ENCODE measurements at places on chromosomes 4 and X.

DNA sequence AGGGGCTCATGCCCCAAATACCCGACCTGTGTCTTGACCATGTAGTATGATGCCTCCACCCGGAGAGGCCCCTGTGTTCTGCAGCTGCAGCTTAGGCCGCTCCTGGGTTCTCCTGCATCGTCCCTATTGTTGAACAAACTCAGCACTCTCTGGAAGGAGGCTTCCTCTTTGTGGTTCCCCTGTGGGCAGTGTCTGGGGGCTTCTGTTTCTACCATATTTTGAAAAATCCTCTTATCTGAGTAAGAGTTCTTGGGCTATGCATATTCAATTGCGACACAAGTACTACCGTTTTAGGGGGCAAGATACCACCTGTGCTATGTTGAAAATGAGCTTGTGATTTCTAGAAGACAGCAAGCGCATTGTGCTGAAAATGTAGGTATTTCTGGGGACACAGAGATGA lies 276.6 kb downstream of the DHRSX start:
- DNase-seq, result no peak

DNA sequence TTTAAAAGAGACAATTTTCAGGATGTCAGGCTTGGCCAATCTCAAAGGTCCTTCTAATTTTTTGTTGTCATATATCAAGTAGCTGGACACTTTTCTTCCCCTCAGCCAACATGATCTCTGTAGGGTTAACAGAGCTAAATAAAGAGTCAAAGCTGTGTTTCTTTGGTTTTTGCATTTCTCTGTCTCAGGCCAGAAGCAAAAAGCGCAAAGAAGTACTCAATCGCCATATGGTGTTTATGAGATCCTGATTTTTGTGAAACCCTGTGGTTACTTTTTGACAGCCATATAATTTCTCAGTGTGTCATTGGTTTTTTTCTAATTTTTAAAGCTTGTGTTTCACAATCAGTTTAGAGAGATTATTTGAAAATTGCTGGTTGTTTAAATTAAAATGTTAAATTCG lies 111.9 kb downstream of the MAPK10 start:
- no peak for DNase-seq

DNA sequence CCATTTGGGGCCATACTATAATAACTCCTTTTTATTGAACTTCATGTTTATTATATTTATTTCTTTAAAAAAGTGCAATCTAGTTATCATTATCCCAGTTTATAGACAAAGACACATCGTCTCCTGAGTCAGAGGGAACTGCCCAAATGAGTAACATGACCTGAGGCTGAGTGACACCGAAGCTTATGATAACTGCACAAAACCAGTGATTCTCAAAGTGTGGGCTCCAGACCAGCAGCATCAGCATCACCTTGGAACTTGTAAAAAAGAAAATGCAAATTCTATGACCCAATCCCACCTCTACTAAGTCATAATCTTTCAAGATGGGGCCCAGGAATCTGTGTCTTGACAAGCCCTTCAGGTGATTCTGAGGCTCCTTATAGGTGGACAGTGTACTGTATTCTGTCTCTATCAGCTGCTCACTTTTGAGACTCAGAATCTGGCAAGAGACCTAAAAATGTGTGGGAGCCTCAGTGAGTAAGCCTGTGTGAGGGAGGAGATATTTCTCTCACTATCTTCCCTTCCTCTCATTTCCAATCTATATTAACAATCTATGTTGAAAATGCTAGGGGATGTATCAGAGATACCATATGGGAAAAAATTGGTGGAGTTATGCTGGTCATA lies 147.0 kb downstream of the PACRGL start:
- no peak for DNase-seq

GRCh38 chrX:82163701-82164100 lies 961.8 kb downstream of the SH3BGRL start:
- DNase-seq, result no peak

- peak; percentile 45 for DNase-seq
Observed at GRCh38 chr4:22190855-22191254, 242.3 kb upstream of the KCNIP4 start.

DNA sequence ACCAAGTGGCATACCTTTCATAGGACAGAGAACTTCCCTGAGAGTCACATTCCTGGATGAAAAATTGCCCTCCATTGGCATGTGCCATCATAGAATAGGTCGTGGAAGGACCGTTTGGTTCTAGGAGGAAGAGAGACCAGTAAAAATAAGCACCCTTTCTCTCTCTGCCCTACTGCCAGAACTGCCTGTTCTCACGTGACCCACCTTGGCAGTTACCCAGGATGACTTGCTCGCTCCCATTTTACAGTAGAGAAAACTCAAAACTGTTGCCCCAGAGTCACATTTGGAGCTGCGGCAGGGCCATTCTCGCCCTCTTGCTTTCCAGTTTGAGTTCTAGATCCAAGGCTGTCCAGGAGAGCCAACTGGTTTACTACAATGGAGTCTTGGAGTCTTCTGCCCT lies 1.1 kb upstream of the NLGN3 start:
- DNase-seq, result no peak

DNA sequence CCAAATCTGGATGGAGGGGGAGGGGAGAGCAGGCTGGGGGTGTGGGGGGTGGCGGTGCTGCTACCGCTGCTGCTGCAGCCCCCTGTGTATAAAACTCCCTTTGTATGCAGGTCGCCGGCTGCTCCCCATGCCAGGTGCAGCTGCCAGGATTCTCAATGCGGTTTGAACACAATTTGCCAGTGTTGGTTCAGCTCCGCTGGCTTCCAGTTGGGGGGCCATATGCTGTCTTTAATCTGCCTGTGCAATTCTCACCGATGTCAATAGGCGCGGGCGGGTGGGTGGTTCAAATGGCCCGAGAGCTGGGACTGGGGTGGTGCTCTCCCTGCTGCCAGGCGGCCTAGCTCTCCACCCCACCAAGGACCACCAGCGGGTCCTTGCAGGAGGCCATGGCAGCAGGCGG lies 257.6 kb downstream of the BCOR start:
- DNase-seq, result no peak

GRCh38 chr4:88144048-88144447 lies 14.4 kb downstream of the ABCG2 start:
- DNase-seq, result no peak

GRCh38 chrX:12721042-12721441 lies 70.2 kb upstream of the PRPS2 start:
- no peak for DNase-seq

DNA sequence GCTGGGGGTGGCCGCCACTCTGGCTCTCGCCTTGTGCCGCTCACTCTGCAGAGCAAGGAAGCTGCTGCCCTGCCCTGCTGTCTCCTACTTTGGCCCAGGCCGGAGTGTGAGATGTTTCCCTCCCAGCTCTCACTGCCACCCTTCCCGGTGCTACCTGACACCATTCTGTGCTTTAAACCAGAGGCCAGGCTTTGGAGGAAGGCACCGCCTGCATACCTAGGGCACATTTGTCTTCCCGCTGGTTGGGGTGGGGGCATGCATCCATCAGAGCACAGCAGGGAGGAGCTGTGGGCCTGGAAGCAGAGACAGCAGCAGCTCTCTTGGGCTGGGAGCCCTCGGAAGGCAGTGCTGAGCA lies 96.9 kb upstream of the PSAPL1 start:
- no peak for DNase-seq

- no peak for DNase-seq
Observed at GRCh38 chr4:72326692-72327632, 242.1 kb downstream of the ADAMTS3 start.

DNA sequence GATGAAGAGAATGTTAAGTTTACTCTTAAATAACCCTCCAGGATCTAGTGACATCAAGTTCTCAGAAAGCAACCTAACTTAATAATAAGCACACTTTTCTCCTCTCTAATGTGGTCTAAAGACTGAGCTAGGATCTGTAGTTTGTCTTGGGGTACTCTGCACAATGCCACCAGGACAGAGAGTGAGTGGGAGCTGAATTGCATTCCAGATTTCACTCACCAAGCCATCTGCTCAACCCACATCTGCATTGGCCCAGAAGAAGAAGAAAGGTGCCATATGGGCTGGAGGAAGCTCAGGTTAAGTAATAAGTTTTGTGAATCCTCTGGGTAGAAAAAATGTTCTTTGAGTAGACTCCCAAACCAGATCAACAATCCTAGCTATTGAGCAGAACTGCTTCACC lies 384.6 kb downstream of the PPP3CA start:
- no peak for DNase-seq

DNA sequence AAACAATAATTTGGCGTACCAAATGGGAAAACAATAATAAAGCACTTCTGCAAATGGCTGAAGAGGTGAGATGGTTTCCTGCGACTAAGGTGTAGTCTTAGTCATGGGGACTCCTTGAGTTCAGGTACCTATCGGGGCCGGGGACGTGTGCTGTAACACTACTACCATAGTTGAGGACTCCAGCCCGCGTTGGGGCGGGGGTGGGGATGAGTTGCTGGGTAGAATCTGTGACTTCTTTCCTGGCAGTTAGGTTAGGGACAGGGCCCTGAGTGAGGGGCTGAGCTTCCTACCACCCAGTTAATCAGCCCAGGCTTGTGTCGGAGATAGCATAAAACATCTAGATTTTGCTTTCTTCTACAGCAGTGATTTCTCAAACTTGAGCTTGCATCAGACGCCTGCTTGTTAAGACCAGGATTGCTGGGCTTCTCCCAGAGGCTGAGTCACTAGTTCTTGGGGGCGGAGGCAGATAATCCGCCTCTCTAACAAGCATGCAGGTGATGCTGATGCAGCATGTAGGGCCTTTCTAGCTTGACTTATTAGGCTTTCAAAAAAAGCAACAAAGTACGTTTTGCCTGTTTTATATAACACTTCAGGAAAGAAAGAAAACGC lies 30.2 kb downstream of the RBBP7 start:
- DNase-seq, result no peak

GRCh38 chr4:103095080-103095479 lies 4.6 kb downstream of the BDH2 start:
- no peak for DNase-seq

DNA sequence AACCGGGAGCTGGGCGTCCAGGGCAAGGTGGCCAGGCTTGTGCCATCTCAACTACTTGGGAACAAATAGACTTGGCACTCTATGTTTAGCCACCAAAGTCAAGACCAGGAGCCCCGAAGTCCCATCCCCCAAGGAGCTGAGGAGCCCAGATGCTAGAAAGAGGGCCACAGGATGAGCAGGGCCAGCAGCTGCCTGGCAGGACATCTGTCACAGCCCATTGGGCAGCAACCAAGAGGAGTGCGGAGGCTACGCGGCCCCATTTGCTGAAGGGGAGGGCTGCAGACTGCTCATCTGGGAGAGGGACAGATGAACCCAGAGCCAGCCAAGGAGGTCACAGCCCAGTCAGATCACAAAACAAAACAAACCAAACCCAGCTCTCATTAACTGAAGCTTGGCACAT lies 22.9 kb upstream of the SOWAHD start:
- DNase-seq, result no peak

DNA sequence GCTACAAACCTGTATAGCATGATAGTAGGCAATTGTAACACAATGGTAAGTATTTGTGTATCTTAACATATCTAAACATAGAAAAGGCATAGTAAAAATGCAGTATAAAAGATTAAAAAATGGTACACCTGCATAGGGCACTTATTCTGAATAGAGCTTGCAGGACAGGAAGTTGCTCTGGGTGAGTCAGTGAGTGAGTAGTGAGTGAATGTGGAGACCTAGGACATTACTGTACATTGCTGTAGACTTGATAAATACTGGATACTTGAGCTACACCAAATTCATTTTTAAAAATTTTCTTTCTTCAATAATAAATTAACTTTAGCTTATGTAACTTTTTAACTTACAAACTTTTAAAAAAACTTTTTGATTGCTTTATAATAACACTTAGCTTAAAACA lies 68.2 kb upstream of the MAML3 start:
- no peak for DNase-seq

Measured in 8988T (cell line).